ENCODE measurements at places on chromosomes 12 and 14.

DNA sequence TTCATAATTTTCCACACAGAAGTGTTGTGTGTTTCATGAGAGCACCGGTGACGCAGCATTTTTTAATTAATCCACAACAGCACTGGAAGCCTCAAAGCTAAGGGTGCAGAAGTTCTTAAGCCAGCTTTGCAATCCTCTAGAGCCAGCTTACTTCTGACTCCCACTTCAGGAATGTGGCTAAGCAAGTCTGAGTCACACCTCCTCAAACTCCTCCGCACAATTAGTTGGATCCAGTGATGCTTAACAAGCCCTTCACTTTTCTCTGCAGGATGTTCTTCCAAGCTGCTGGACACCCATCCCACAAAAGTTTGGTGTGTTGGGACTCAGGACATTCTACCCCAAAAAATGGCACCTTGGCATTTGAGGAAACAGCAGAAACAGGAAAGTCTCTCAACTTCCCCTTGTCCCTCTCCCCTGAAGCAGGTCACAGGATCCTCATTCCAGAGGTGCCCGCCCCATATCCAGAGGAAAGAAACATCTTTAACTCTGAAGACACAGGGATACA lies 210.0 kb downstream of the PPM1H start:
- no peak for DNase-seq

- no peak for DNase-seq
Observed at GRCh38 chr14:56805992-56806727, 4.1 kb downstream of the OTX2 start.

- DNase-seq = no peak
Observed at GRCh38 chr12:38711054-38711453, 194.3 kb downstream of the CPNE8 start.

DNA sequence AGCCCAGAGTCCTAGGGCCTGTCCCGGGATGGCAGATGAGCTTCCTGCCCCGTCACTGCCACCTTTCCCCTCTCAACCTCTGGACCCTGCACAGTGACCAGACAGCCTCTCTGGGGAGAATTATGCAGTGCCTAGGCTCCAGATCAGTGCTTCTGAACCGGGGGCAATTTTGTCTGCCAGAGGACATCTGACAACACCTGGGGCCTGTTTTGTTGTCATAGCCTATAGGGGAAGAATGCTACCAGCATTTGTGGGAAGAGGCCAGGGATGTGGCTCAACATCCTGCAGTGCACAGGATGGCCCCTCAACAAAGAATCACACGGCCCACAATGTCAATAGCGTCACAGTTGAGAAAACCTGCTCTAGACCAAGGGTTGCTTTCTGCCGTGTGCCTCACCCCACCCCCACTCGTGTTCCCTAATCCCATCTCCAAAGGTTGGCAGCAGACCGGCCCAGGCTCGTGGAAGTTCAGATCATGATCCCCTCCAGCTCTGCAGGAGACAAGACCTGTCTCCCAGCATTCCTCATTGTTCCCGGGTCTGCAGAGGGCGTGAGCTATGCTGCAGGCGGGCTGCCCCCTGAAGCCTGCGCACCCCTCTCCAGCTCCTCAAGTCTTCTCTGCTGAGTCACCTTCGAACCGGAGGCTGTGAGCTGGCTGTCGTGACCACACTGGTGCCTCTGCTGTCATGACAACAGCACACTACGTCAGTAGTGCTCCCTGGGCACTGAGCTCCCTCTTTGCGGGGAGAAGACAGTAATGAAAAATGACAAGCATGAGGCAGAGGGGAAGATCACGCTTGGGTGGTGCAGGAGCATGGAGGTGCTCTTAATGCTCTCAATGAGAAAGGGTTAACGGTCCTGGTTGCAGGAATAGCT lies 2.0 kb upstream of the GAPDH start:
- DNase-seq = no peak

GRCh38 chr12:3747976-3748619 lies 4.8 kb downstream of the CRACR2A start:
- DNase-seq = no peak

GRCh38 chr14:103625356-103626095 lies 3.5 kb upstream of the KLC1 start:
- no peak for DNase-seq

DNA sequence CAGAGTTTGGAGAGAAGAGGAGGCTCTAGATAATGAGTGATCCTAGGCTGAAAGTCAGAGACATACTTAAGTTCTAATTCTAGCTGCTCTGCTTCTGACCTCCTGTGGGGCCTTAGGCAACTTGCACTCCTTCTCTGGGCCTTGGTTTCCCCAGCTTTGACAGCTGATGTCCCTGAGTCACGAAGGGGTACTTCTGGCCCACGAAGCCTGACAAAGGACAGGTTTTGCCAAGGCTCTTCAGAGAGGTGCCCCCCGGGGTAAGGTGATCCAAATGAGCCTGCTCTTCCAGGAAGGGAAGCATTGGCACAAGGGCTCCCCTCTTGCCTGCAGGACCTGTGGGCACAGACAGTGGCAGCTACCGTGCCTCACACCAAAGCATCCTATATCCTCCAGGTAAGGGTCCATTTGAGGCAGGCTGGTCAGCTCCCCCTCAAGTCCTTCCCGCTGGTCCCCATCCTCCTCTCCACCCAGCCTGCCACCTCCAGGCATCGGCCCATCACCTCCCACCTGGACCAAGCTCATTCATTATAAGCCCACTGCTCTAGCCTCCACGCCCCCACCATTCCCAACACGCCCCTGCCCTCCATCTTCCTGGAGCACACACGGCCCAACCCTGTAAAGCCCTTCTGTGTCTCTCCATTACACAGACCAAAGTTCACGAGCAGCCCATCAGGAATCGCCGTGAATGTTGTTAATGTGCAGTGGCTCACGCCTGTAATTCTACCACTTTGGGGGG lies 1.9 kb upstream of the PPP1R13B start:
- DNase-seq = no peak

GRCh38 chr14:71361336-71361735 lies 454.1 kb downstream of the PCNX1 start:
- DNase-seq = no peak

GRCh38 chr14:83253870-83254269 lies 1720.2 kb upstream of the SEL1L start:
- no peak for DNase-seq

DNA sequence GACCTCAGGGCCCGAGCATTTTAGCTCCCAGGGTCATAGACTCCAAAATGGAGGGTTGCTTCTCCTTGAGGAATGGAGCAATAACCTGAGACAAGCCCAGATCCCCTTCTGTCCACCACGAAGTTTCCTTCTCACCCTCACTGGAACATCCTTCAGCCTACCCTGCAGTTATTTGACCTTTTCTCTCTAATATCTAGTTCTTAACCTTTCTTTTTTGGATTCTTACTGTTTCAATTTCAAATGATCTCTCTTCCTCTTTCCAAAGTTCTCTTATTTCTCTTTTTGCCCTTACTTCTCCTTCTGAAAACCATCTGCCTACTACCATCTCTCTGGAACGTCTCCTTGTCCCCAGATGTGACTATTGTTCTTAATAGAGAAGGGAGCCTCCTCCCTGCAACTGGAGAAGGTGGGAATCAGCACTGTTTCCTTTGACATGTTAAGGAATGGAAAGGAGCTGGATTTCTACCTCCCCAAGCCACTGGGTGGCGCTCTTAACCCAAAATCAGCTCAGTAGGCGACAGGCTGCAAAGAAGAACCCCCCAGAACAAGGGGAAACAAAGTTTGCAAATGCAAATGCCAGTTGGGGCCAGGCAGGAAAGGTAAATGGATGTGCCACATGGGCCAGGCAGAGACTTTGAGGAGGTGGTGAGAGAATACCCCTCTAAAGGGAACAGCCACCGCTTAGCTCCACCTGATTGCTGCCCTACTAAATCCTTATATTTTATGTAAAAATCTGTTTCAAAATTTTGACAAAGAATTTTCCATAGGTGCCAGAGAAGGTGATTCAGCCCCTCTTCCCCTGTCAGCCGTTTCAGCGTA lies 22.4 kb upstream of the PDE1B start:
- DNase-seq = peak; percentile 28

GRCh38 chr12:76449993-76450392 lies 101.8 kb upstream of the BBS10 start:
- DNase-seq = no peak

GRCh38 chr14:66701813-66702212 lies 193.9 kb downstream of the GPHN start:
- no peak for DNase-seq

GRCh38 chr12:121090586-121091514 lies 41.8 kb upstream of the P2RX7 start:
- no peak for DNase-seq

DNA sequence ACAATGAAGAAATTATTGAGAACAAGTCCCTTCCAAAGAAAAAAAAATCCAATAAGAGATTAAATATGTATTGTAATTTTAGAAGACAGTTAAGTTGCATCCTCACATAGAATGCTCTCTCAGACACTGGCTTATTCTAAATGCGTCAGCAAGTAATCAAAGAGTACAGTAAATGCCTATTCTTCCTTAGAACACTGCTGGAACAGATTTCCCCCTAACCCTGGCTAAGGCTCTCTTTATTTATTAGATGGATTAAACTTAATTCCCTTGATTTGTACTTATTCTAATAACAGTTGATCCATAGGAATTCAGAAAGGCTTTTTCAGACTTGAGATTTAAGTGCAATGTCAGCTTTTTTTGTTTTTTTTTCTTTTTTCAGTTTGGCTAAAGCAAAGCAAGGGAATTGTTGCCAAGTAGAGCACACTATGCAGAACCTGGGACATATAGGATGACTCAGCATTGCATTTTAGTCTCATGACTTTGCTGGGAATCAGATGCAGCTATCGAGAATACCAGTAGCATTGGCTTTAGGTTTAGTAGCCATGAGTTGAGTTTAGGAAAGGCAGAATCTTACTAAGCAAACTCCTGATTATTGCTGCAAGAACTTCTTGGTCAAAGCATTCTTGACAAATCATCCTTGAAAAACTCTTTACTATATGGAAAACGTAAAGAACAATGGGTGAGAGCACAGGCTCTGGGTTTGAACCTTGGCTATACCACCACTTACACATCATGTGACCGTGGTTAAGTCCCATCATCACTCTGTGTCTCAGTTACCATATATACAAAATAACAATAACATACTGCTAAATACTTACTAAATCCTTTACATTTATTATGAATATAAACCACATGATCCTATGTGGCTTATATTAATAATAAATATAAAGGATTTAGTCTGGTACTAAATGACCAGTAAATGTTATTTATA lies 26.7 kb downstream of the MED21 start:
- no peak for DNase-seq

DNA sequence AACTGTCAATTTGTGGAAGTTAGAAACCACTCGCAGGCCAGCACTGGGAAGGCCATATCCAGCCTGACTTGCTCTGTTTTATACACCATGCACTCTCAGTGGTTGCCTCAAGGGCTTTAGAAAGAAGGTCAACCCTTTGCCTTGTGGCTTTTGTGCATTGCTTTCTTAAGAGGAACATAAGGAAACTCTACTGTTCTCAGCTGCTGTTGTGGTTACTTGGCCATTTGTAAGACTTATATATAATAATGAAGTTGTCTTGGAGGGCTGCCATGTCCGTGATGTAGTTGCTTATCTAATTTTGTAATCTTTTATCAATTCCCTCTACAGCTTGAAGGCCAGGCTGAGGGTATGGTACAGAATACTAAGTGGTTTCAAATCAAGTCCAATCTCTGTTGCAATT lies 637.8 kb downstream of the DIO2 start:
- no peak for DNase-seq

- no peak for DNase-seq
Observed at GRCh38 chr12:76024102-76024781, 7.3 kb downstream of the PHLDA1 start.

Measured in heart right ventricle (tissue), 16 donors.